H9 (cell line): ENCODE measurements at places on chromosomes 12 and 14.

GRCh38 chr12:124520265-124520701 is 47.1 kb downstream of the NCOR2 start:
- no peak overlapping the region for H3K27ac ChIP-seq
- no peak overlapping the region for H3K4me3 ChIP-seq
- peaks cover 7% of the 10 kb centered on the region; the same call in 2 of the 3 replicates for H3K36me3 ChIP-seq
- no peaks in the 10 kb centered on the region for H3K4me1 ChIP-seq
- no peak for DNase-seq

DNA sequence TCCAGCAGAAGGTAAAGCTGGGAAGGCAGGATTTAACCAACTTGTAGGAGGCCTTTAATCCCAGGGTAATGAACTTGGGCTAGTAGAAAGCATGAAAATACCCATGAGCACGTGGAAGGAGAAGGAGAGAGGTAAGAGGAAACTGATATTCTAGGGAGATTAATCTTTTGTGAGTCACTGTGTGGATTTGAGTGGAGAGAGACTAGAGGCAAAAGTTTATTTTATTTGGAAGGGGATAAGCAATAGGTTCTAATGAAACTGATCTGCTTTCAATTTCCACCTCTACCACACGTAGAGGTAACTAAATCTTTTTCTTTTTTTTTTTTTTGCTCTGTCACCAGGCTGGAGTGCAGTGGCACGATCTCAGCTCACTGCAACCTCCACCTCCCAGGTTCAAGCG is 52.1 kb downstream of the PTPN21 start:
- no peak for DNase-seq
- no peak overlapping the region for H3K4me3 ChIP-seq
- no peaks in the 10 kb centered on the region for H3K4me1 ChIP-seq
- H3K27me3 ChIP-seq: no peaks in the 10 kb centered on the region
- peaks cover 25% of the 10 kb centered on the region for H3K36me3 ChIP-seq

- DNase-seq: peak; percentile 88
- no peaks in the 10 kb centered on the region for H3K4me1 ChIP-seq
- H3K27me3 ChIP-seq: no peaks in the 10 kb centered on the region; the same call in 1 of the 2 replicates
- no peak overlapping the region for H3K27ac ChIP-seq
- H3K4me3 ChIP-seq: no peak overlapping the region
- no peaks in the 10 kb centered on the region for H3K36me3 ChIP-seq
Measured at GRCh38 chr12:52870361-52871290, 21.8 kb upstream of the KRT78 start.

GRCh38 chr14:105065280-105066228 is at the start of gene GPR132:
Gene GPR132, minus strand, starts transcription at chr14:105065430. Its CDS starts 10,010 bp downstream, at chr14:105055420.
- H3K27me3 ChIP-seq: no peaks in the 10 kb centered on the region
- H3K27ac ChIP-seq: no peak within 1 kb of the TSS
- H3K4me3 ChIP-seq: no peak within 1 kb of the TSS

DNA sequence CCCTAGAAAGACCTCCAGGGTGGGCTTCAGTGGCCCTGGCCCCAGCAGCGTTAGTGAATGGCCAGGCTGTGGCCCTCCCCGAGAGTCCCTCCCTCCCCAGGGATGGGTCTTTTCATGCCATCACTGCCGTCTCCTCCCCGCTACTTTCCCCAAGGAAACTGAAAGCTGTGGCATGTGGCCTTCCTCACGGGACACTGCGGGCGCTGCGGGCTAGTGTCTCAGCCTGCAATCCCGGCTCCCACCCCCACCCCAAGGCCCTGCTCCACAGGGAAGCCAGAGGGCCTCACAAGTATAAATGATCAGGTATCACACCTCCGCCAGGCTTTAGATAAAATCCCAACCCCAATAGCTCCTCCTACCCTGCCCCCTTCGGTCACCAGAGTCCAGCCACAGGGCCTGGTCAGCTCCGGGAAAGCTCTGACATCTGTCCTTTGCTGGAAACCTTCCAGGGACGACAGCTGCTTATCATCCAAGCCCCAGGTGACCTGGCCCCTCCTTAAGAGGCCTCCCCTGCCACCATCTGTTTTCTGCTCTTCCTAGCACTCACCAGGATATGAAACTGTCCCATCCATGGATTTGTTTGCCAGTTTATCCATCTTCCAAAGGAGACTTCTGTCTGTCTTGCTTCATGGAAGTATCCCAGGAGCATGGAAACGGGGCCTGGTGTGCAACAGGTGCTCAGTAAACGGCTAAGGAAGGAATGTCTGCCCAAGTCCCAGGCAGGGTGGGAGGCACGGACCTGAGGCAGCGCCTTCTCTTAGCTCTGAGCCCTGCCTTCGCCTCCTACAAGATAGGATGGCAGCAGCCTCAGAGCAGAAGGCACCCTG is 31.6 kb downstream of the CCDC85C start:
- H3K36me3 ChIP-seq: 0 out of 3 replicates have a peak, but pooled peaks cover 1% of the 10 kb centered on the region
- no peaks in the 10 kb centered on the region for H3K27me3 ChIP-seq
- DNase-seq: no peak
- H3K4me3 ChIP-seq: peak overlapping the region; percentile 19; the same call in 1 of the 3 replicates

- no peak overlapping the region for H3K4me3 ChIP-seq
- DNase-seq: no peak
- H3K27ac ChIP-seq: no peak overlapping the region
- H3K36me3 ChIP-seq: no peaks in the 10 kb centered on the region
- H3K27me3 ChIP-seq: no peaks in the 10 kb centered on the region
Measured at GRCh38 chr12:123937707-123938591, 34.7 kb downstream of the CCDC92 start.

DNA sequence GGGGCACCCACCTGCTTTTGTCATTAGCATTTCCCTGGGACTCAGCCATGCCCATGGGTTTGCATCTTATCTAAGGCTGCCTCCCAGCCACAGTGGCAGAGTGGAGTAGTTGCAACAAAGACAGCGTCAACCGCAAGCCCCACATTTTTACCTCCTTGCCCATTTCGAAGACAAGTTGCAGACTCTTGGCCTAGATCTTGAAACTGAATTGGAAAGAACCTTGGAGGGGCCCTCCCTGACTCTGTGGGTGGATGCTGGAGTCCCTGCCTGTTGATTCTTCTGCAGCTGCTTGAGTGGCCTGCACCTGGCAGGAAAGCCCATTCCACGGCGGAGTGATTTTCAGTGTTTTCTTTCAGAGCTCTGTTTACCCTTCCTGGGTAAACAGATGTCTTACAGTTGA is 309.0 kb downstream of the VRK1 start:
- no peak overlapping the region for H3K27ac ChIP-seq
- no peaks in the 10 kb centered on the region for H3K36me3 ChIP-seq
- no peaks in the 10 kb centered on the region for H3K27me3 ChIP-seq
- no peak overlapping the region for H3K4me3 ChIP-seq
- DNase-seq: no peak
- H3K4me1 ChIP-seq: no peaks in the 10 kb centered on the region

DNA sequence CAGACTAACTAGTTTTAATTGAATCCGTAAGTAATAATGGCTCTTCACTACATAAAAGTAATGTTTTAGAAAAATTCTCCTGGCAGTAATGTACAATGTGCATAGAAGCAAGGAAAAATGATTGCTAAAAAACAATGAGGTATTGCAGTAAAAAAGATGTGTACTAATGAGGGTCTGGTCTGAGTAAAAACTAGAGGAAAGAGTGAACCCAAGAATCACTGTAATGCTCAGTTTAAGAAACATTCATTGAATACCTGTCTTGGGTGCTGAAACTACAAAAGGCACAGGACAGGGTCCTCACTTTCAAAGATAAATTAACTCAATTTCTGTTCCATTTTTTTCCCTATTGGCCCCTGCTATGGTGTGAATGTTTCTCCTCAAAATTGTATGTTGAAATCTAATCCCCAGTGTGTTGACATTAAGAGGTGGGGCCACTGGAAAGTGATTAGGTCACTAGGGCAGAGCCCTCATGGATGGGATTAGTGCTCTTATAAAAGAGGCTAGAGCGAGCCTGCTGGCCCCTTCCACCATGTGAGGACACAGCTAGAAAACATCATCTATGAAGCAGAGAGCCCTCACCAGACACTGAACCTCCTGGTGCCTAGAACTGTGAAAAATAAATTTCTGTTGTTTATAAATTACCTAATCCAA is 51.6 kb downstream of the RPS6KA5 start:
- H3K4me1 ChIP-seq: no peaks in the 10 kb centered on the region
- no peaks in the 10 kb centered on the region for H3K36me3 ChIP-seq
- H3K27ac ChIP-seq: no peak overlapping the region

DNA sequence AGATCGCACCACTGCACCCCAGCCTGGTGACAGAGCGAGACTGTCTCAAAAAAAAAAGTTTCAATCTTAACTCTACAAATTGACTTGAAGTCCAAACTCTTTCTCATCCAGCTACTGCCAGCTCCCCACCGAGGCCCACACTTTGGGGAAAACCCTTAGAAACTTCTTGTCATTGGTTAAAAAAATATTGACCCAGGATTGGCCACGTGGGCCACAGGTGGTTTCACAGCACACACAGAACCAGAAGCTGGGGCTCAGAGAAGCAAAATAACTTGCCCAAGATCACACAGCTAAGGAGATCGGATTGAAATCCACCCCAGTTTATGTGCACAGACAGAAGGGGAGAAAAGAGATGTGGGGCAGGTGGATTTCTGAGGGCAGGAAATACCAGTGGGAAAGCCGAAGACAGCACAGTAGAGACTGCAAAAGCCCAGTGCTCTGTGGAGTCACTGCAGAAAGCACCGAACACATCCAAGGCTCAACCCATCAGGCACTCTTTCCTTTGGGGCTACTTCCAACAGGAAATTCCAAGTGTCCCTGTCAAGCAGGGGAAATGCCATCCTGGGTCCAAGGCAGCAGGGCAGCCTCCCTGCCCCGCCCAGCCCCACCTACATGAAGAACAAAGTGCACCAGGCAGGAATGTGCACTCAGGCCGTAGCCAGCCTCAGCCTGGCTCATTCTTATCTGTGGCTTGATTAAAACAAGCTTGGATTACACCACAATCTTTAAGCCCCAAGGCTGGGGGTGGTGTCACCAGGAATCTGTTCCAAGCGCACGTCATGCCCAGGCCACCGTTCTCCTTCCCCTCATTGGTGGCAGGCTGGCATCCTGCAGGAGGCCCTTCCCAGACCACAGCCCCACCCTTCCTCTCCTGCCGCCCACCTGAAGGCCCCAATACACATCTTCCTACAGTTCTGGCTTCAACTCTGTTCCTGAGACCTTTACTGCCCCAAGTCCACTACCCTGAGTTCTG is 72.5 kb downstream of the ITPK1 start:
- no peak overlapping the region for H3K27ac ChIP-seq
- no peak for DNase-seq
- H3K4me3 ChIP-seq: no peak overlapping the region
- peaks cover 3% of the 10 kb centered on the region; the same call in 2 of the 3 replicates for H3K36me3 ChIP-seq
- H3K27me3 ChIP-seq: no peaks in the 10 kb centered on the region

GRCh38 chr14:99093532-99094517 is 178.2 kb downstream of the BCL11B start:
- H3K27ac ChIP-seq: no peak overlapping the region
- H3K4me3 ChIP-seq: no peak overlapping the region; the same call in 2 of the 3 replicates
- H3K4me1 ChIP-seq: no peaks in the 10 kb centered on the region
- no peaks in the 10 kb centered on the region for H3K27me3 ChIP-seq
- no peak for DNase-seq
- H3K36me3 ChIP-seq: no peaks in the 10 kb centered on the region

GRCh38 chr12:44889926-44890325 is 13.8 kb upstream of the NELL2 start:
- DNase-seq: no peak
- H3K4me1 ChIP-seq: no peaks in the 10 kb centered on the region
- no peaks in the 10 kb centered on the region for H3K27me3 ChIP-seq
- H3K27ac ChIP-seq: no peak overlapping the region

- H3K27ac ChIP-seq: no peak overlapping the region
- peak; percentile 30 for DNase-seq
- H3K4me3 ChIP-seq: no peak overlapping the region; the same call in 2 of the 3 replicates
- no peaks in the 10 kb centered on the region for H3K36me3 ChIP-seq
- H3K27me3 ChIP-seq: no peaks in the 10 kb centered on the region
Measured at GRCh38 chr14:33297565-33297964, 358.9 kb downstream of the NPAS3 start.

- no peaks in the 10 kb centered on the region for H3K4me1 ChIP-seq
- H3K4me3 ChIP-seq: peak overlapping the region; percentile 96
- peaks cover 24% of the 10 kb centered on the region for H3K36me3 ChIP-seq
Measured at GRCh38 chr14:58428118-58428683, 682 bp downstream of the KIAA0586 start.

DNA sequence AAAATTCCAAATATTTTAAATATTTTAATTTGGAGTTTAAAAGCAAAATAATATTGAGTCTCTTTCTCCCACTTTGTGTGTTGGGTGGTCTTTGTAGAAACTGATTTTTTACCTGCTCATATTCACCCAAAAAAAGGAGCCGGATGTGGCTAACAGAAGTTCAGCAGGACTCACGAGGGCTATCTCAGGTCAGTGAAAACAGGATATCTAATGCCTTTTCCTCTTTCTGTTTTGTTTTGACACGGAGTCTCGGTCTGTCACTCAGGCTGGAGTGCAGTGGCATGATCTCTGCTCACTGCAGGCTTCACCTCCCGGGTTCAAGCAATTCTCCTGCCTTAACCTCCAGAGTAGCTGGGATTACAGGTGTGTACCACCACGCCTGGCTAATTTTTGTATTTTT is 30.8 kb downstream of the COA8 start:
- no peaks in the 10 kb centered on the region for H3K4me1 ChIP-seq
- DNase-seq: no peak
- H3K27ac ChIP-seq: no peak overlapping the region
- H3K36me3 ChIP-seq: peaks cover 3% of the 10 kb centered on the region; the same call in 1 of the 3 replicates
- H3K4me3 ChIP-seq: no peak overlapping the region
- no peaks in the 10 kb centered on the region; the same call in 1 of the 2 replicates for H3K27me3 ChIP-seq

DNA sequence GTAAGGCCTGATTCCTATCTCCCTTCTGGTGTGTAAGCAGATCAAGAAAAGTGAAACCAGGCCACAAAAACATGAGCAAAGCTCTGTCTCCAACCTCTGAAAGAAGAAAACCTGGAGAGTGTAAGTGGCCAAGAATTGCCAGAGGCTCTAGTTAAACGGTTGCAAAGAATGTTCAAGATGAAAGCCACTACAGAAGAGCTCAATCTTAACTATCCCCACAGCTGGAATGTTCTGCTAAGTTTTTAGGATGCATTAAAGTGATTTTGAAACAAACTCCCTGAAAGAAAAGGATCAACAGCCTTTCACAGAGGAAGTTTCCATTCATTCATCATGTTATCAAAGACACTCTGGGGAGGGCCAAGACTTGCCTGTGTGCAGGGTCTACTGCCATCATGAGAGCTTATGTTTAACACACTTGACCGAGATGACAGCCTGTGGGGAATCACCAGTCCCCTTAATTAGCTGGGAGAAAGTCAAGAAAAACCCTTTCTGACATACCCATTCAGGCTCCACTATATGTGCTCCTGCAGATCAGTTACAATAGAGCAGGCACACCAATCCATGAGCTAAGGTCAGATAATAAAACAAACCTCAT is 128.0 kb upstream of the OVCH1 start:
- no peaks in the 10 kb centered on the region for H3K27me3 ChIP-seq
- H3K4me3 ChIP-seq: no peak overlapping the region
- DNase-seq: no peak
- no peak overlapping the region for H3K27ac ChIP-seq
- peaks cover 14% of the 10 kb centered on the region for H3K36me3 ChIP-seq

GRCh38 chr14:74483321-74483720 is 9.8 kb downstream of the NPC2 start:
- H3K4me3 ChIP-seq: no peak overlapping the region
- H3K27ac ChIP-seq: no peak overlapping the region
- no peaks in the 10 kb centered on the region for H3K27me3 ChIP-seq
- peaks cover 2% of the 10 kb centered on the region; the same call in 1 of the 2 replicates for H3K4me1 ChIP-seq
- H3K36me3 ChIP-seq: peaks cover 10% of the 10 kb centered on the region; the same call in 2 of the 3 replicates
- DNase-seq: no peak

GRCh38 chr14:23380197-23380914 is 3.5 kb downstream of the CMTM5 start:
- DNase-seq: no peak
- no peak overlapping the region for H3K27ac ChIP-seq
- no peaks in the 10 kb centered on the region; the same call in 1 of the 2 replicates for H3K27me3 ChIP-seq
- H3K4me3 ChIP-seq: no peak overlapping the region
- no peaks in the 10 kb centered on the region for H3K4me1 ChIP-seq
- H3K36me3 ChIP-seq: no peaks in the 10 kb centered on the region; the same call in 2 of the 3 replicates
